ENCODE measurements at places on chromosomes 5 and 9. TPM values are rescaled to one million over a fixed set of nuclear protein-coding genes. Genes with fewer than 3 reads are reported as not detected.

GRCh38 chr9:91101611-91102168 is 260.0 kb downstream of the AUH start:
- no peak for DNase-seq

DNA sequence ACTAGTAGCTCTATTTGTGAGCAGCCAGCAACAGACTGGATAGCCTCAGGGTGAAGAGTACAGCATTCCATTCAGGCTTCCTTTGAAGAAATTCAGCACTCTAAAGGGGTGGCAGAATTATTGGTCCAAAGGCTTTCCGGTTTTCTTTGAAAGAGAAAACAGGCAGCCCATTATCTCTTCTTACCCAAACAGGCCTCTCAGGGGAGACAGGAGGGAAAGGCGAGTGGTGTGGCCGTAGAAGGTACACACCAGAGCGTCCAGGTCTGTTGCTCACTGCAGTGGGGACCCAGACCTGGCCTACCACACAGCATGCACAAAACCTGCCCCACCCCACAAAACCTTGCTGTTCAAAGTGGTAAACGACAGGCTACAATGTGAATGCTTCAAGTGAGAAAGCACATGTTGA is 83.3 kb downstream of the ZNF608 start:
- no peak for DNase-seq

GRCh38 chr5:82018462-82018861 is 46.6 kb downstream of the ATG10 start:
- DNase-seq, result no peak

SUSD3 gene
- 4.3 TPM for polyA plus RNA-seq

HBEGF gene
- polyA plus RNA-seq, result 12.7 TPM

Measured in left lung (tissue), 14 donors.